Myocyte (in vitro differentiated cells): ENCODE measurements at places on chromosomes 4 and X. TPM values are rescaled to one million over a fixed set of nuclear protein-coding genes. Genes with fewer than 3 reads are reported as not detected.
A peak's percentile ranks its signal among the peaks of the same experiment; 100 is the strongest.

DNA sequence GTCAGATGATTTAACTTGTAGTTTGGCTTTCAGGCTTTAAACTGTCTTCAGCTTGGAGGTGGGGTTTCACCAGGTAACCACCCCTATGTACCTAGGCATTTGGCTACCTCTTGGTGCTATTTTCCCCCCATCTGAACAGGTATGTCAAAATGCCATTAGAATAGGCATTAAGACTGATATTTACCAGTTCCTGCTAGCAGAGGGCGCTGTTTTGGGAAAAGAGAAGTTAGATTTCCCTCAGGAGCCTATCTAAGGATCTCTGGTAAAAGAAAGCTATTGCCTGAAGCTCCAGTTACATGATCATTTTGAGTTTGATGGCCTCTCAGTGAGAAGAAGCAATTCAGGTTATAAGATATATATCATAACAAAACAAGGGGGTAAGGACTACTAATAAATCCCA is 879.1 kb downstream of the SH3BGRL start:
- DNase-seq = no peak

DNA sequence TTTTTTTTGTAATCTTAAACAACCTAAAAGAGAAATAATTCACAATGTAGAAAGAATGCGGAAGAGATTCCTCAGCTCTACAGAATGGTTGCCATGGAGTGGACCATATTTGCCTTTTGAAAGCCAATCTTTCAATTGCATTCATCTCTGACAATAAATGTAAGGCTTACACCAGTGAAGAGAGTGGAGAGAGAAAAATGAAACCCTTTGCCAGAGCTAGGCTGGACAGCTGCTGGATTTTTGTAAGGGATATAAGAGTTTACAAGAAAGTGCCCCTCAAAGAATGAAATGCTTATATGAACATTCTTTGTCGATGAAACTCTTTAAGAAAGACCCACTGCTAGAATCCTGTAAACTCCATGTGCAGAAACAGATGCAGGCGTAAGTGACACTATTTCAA is 66.0 kb upstream of the FAT1 start:
- no peak for DNase-seq

DNA sequence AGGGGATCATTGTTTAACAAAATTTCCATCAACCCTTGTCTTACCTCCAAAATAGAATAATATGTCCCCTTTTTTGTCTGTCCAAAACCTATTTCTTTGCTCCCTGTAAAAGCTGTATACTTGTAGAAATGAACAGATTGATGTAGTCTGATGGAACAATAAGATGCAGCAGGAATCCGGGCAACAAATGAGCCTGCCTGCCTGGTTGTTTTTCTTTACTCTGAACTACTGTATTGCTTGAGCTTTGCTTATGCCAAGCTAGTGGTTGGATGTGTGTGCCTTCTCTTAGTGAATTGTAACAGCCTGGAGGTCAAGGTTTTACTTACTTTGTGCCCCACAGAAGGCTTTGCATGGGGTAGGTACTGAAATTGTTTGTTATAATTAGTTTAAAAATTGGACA is 116.2 kb upstream of the TLL1 start:
- no peak for DNase-seq

DNA sequence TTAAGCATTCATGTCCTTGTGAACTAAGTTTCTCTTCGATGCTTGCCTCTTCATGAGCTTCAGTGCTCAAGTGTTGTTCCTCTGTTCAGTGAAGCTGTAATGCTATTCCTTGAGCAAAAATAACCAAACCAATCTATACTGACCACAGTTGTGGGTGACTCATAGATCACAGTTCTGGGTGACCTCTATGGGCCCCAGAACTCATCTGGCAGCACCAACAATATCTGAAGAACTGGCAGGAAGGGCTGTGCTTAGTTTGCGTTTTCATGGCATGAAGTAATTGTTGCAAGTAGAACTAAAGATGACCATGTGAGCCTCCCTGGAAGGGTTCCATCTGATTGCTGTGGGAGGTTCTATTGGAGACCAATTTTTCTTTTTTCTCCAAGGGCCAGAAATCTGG is 106.2 kb downstream of the CCNG2 start:
- DNase-seq = peak; percentile 51

GRCh38 chr4:128871948-128872347 is 62.4 kb downstream of the JADE1 start:
- DNase-seq = no peak

Gene ARHGAP36
- not detected in 2 replicates for total RNA-seq

Gene CHIC2
- total RNA-seq = 31.3 and 43.7 TPM in 2 replicates

- peak; percentile 84 for DNase-seq
Measured at GRCh38 chr4:128810871-128811570, 1.5 kb downstream of the JADE1 start.

GRCh38 chr4:53605783-53606182 is 14.5 kb upstream of the LNX1 start:
- no peak for DNase-seq

DNA sequence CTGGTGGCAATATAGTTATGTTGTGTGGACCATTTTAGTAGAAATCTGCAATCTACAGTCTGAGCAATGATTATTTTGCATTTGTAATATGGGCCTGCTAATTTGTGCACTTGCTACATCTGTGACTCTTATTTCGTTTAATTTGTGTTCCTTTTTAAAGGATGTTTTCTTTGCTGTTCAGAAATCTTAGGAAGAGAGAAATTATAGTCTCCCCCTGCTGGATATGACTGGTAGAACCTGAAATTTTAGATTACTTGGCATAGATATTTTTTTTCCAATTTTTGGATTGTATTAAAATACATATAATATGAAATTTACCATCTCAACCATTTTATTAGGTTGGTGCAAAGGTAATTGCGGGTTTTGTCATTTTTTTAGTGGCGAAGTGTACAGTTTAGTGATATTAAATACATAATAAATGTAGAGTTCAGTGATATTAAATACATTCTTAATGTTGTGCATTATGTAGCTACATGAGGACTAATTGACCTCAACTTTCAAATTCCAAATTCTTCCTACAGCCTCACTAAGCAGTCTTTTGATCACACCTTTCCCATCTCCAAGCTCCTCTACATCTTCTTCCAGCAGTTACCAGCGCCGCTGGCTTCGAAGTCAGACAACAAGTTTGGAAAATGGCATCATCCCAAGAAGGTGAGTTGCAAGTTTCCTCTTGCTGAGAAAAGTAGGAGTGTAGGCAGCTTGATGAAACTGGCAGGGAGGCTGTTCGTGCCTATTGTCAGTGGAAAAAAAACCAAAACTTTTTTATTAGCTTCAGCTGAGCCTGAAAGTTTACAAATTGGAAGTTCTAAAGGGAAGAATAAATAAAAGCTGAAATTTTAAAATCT is 82.2 kb downstream of the FNIP2 start:
- DNase-seq = peak; percentile 56

- no peak for DNase-seq
Measured at GRCh38 chrX:5057786-5058185, 1170.9 kb downstream of the NLGN4X start.

DNA sequence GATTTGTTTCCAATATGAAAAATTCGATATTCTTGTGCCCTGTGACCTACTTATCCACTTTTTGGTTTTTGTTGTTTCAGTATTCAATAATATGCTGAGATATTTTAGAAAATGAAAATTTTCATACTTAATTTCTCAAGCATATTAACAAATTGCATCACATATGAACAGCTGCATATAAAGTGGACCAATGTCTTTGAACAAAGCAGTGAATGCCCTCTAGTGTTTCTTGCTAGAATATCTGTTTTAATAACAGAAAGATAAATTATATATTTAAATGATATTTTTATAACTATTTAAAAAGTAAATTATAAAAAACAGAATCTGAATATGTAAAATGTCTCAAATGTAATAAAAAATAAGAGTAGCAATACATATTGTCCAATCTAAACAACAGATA is 31.7 kb upstream of the INTU start:
- DNase-seq = peak; percentile 20

Gene RBM46
- not detected in 2 replicates for total RNA-seq

DNA sequence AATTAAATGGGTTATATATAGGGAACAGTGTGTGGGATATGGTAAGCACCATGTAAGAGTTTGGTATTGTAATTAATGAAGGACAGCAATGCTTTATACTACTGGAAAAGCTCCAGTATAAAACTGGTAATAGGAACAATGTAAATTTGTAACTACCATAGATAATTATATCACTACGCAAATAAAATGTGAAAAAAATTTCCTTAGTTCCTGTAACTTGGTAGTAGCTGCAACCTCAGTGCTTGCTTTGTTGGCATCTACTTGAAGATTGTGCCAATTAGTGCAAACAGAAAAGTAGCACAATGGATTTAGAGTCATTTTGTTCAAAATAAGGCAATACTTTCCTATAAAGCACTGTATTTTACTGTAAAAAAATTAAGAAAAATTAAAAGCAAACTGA is 34.4 kb upstream of the SH3RF1 start:
- no peak for DNase-seq

Gene C4orf36
- total RNA-seq = 0.21 TPM in 1 of 2 replicates, not detected in the other

- peak; percentile 41 for DNase-seq
Measured at GRCh38 chr4:88938138-88938537, 118.8 kb downstream of the FAM13A start.

Gene MRPL1
- 29.1 and 32.9 TPM in 2 replicates for total RNA-seq

- no peak for DNase-seq
Measured at GRCh38 chrX:5650904-5651303, 577.8 kb downstream of the NLGN4X start.

- peak; percentile 28 for DNase-seq
Measured at GRCh38 chrX:40960041-40960440, 125.2 kb upstream of the USP9X start.

DNA sequence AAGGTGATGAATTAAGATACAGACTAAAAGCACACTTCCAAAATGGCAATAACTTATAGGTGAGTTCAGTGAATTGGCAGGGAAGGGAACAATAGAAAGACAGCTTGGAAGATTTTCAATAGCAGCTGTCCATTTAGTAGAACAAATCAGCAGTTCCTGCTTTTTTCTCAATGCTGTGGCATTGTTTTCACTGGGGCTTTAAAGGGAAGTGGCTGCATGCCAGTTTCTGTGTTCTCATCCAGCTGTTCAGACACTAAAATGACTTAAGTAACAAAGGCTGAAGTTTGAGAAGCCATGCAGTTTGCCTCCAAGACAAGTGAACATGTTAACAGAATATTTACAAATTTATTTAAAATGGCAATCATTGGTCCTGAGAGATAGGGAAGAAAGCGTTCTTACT is 291.9 kb downstream of the FAM47A start:
- DNase-seq = peak; percentile 9

DNA sequence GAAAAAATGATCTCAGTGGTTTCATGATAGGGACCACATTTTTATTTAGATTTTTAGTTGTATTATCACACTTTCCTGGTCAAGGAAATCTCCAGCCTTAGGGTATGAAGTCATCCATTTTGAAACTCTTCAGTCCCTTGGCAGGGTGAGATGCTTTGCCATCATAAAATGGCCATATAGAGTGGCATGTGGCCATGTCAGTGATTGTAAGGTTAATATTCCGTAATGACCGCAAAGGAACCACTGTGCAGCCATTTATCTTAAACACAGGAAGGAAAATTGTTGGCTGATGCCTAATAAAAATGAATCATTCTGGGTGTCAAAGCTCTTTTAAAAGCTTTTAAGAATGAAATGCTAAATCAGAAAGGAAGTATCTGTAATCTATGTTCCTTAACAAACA is 35.6 kb downstream of the COMMD8 start:
- DNase-seq = no peak

Gene MGARP
- total RNA-seq = 0.31 and 0.45 TPM in 2 replicates

- DNase-seq = no peak
Measured at GRCh38 chr4:1022739-1023066, 11.3 kb downstream of the FGFRL1 start.

Gene NSG1
- total RNA-seq = 0.27 TPM in 1 of 2 replicates, not detected in the other

- no peak for DNase-seq
Measured at GRCh38 chr4:112885897-112886296, 163.6 kb upstream of the ANK2 start.

DNA sequence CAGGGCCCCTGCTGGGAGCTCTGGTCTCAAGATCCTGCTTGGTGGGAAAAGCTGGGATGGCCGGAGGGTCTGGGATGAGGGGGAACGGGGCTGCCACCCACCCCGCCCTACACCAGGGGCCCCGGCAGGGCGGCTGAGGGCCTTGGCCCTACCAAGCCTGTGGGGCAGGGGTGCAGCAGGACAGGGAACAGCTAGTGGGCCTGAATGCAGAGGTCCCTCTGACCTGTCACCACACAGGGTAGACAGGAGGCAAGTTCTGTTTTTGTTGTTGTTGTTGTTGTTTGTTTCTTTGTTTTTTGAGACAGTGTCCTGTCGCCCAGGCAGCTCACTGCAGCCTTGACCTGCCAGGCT is 332 bp upstream of the RENBP start:
- DNase-seq = no peak

DNA sequence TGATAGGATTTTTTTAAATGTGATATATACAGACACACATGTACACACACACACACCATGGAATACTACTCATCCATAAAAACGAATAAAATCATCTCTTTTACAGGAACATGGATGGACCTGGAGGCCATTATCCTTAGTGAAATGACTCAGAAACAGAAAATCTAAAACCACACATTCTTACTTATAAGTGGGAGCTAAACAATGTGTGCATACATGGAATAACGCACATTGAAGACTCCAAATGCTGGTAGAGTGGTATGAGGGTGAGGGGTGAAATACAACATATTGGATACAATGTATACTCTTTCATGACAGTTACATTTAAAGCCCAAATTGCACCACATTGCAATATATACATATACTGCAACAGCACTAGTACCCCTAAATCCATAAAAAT is 120.2 kb upstream of the ADGRL3 start:
- no peak for DNase-seq

- no peak for DNase-seq
Measured at GRCh38 chrX:119757646-119757978, 776 bp upstream of the SOWAHD start.

GRCh38 chrX:150605603-150606002 is 37.2 kb downstream of the MTM1 start:
- no peak for DNase-seq

- DNase-seq = no peak
Measured at GRCh38 chr4:142129473-142129872, 493.1 kb downstream of the IL15 start.

DNA sequence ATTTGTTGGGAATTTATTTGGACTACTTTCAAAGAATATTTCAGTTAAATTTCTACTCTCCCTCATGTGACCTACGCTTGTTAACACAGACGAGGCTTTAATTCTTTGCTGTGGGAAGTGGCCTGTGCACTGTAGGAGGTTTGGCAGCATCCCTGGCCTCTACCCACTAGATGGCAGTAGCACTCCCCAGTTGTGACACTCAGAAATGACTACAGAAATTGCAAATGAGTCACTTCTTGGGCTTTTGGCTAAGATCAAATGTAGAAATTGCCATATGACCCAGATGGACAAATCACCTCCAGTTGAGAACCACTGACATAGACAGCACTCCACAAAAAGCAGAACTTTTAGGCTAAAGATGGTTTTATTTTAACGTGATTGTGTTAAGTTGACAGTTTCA is 22.1 kb downstream of the PIR start:
- DNase-seq = peak; percentile 75

GRCh38 chrX:15564981-15565579 is 35.7 kb downstream of the ACE2 start:
- DNase-seq = peak; percentile 37

- peak; percentile 59 for DNase-seq
Measured at GRCh38 chrX:74383611-74384010, 37.7 kb upstream of the SLC16A2 start.
